Jurkat, Clone E6-1 (cell line): ENCODE measurements at places on chromosomes 6 and 20.

DNA sequence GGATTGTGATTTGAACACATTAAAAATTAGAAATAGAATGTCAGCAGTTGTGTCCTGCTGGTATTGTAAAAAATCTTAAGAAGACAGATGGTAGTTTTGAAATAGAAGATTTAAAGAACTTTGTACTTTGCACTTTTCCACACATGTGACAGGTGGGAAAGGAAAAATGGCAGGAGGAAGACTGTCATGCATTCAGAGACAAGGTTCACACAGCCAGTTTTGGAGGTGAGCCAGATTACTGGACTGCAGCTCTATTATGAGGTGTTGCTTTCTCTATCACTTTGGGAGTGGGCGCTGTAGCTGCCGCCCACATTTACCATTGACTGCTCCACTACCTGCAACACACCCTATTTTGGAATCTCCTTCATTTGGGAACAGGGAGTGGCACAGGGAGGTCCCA is 12.1 kb upstream of the NDUFAF4 start:
- DNase-seq: no peak

DNA sequence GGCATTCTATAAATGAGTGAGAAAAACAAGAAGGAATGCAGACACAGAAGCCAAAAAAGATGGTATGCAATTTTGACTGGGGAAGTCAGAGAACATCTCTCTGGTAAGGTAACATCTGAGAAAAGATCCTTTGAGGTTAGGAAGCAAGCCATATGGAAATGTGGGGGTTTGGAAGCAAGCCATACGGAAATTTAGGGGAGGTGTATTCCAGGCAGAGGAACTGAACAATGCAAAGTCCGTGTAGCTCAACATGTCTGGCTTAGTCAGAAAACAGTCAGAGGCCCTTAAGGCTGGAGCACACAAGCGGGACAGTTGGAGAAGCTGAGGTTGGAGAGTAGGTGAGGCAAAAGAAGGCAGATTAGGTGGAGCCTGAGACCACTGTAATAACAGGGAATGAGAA is 35.3 kb downstream of the RALGAPA2 start:
- no peak for DNase-seq

DNA sequence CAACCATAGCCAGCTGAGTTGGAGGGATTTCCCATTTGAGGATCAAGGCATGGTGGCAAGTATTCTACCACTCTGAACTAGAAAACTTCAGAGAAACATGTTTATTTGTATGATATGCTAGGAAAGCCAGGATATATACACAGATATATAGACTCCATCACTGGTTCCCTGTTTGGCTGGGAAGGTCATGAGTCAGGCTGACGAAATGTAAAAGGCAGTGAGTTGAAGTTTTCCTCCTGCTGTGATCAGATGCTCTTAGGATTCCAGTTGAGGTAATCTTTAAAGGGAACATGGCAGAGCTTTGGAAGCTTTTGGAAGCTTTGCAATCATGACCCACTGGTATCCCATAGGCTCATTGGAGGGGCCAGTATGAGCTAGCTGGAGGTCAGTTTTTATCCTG is 1369.1 kb downstream of the EPHA7 start:
- no peak for DNase-seq

GRCh38 chr6:168666170-168666569 is 225.2 kb downstream of the SMOC2 start:
- no peak for DNase-seq
